ENCODE measurements at places on chromosomes 5 and 9. TPM values are rescaled to one million over a fixed set of nuclear protein-coding genes. Genes with fewer than 3 reads are reported as not detected.

FOXD4 gene
- 0.89 TPM for total RNA-seq

FST gene
- total RNA-seq, result not detected

OR1Q1 gene
- total RNA-seq, result not detected

GPX3 gene
- total RNA-seq, result not detected

CARTPT gene
- not detected for total RNA-seq

NRARP gene
- 11.5 TPM for total RNA-seq

CER1 gene
- not detected for total RNA-seq

PCDH1 gene
- not detected for total RNA-seq

RNF183 gene
- 0.39 TPM for total RNA-seq

LRRC14B gene
- total RNA-seq, result not detected

RAB14 gene
- 52.6 TPM for total RNA-seq

CCDC183 gene
- 1.0 TPM for total RNA-seq

PLPP7 gene
- 2.9 TPM for total RNA-seq

DMRTA1 gene
- total RNA-seq, result not detected

OBP2B gene
- total RNA-seq, result not detected

DRD1 gene
- not detected for total RNA-seq

SAXO1 gene
- total RNA-seq, result not detected

PCDHB7 gene
- not detected for total RNA-seq
